ENCODE measurements at places on chromosomes 16 and 17.

DNA sequence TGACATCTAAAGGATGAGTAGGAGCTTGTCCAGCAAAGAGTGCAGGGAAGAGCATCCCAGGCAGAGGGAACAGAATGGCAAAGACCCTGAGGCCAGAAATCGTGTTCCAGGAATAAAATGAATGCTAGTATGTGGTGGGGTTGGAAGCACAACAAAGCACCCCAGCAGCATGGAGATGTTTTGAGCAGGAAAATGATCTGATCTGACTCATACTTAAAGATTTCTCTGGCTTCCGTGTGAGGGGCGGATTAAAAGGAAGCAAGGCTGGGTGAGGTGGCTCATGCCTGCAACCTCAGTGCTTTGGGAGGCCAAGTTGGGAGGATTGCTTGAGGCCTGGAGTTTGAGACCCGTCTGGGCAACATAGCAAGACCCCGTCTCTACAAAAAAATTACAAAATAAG lies 2.3 kb downstream of the SLC5A11 start:
- no peak for DNase-seq

DNA sequence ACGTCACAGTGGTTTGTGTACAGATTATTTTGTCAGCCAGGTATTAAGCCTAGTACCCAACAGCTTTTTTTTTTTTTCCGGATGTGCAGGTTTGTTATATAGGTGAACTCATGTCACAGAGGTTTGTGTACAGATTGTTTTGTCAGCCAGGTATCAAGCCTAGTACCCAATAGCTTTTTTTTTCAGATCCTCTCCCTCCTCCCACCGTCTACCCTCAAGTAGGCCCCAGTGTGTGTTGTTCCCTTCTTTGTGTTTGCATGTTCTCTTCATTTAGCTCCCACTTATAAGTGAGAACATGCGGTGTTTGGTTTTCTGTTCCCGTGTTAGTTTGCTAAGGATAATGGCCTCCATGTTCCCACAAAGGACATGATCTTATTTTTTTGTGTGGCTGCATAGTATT lies 19.9 kb downstream of the RPTOR start:
- DNase-seq = no peak

- no peak for DNase-seq
These were observed 18.1 kb downstream of the C17orf100 start for GRCh38 chr17:6669479-6670212.

GRCh38 chr17:35257208-35257659 lies 14.4 kb downstream of the SLFN5 start:
- no peak for DNase-seq

- DNase-seq = peak; percentile 61
These were observed 10.5 kb upstream of the TIMP2 start for GRCh38 chr17:78935419-78936323.

DNA sequence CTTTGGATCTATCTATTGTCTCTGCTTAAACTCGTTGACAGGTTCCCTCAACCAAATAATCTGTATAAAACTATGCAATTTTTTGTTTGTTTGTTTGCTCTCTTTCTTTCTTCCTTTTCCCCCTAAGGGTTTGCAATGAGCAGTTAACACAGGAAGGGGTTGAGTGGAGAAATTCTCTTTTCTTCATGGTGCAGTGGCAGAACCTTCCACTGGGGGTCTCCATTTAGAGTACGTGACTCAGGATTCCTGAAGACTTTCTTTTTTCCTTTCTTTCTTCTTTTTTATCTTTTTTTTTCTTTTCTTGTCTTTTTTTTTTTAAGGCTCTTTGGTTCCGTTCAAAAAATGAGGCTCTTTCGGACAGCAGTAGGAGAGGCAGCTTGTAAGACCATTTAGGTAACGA lies 19.5 kb upstream of the RBFOX1 start:
- no peak for DNase-seq

GRCh38 chr17:10513299-10514067 lies 4.9 kb downstream of the MYH1 start:
- DNase-seq = no peak

- DNase-seq = no peak
These were observed 3.2 kb downstream of the KRTAP9-9 start for GRCh38 chr17:41258406-41258805.

DNA sequence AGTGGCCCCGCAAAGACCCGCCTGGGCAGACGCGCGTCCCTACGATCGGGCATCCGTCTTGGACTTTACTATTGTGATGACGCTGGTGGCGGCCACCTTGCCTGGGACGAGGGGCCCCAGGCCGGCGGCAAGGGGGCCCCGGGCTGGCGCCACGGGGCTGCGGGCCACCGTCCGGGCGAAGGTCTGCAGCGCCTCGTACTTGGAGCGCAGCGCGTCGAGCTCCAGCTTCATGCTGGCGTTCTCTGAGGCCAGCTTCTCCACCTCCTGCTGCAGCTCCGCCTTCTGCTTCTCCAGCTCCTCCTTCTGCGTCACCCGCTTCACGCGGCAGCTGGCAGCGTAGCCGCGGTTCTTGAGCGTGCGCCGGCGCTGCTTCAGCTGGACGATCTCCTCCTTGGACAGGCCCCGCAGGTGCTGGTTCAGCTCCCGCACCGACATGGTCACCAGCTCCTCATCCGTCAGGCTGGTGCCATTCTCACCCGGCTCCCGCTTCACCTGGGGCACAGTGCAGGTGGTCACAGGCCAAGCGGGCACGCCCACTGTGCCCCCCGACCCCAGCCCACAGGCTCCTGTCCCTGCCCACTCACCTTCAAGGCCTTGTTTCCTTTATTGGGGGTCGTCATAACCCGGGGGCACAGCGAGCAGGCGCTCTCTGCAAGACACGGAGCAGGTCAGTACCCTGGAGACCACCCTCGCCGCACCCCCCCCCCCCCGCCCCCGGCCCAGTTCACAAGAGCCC lies 4.8 kb upstream of the SIRT7 start:
- DNase-seq = no peak

- DNase-seq = no peak
These were observed 300.6 kb downstream of the SEC14L1 start for GRCh38 chr17:77441130-77441920.

DNA sequence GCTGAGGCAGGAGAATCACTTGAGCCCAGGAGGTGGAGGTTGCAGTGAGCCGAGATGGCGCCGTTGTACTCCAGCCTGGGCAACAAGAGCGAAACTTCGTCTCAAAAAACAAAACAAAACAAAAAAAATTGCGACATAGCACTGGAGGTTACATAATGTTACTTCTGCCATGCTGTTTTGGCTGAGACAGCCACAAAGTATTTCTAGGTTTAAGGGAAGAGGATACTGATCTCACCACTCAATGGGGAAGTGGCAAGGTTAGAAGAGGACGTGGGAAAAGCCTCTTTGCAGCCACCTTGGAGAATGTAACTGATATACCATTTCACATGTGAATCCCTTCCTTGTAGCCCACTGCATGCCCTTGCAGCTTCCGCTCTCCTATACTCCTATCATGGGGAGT lies 131.2 kb upstream of the NLRP1 start:
- DNase-seq = no peak

- no peak for DNase-seq
These were observed 45.2 kb upstream of the GSE1 start for GRCh38 chr16:85567935-85568334.

DNA sequence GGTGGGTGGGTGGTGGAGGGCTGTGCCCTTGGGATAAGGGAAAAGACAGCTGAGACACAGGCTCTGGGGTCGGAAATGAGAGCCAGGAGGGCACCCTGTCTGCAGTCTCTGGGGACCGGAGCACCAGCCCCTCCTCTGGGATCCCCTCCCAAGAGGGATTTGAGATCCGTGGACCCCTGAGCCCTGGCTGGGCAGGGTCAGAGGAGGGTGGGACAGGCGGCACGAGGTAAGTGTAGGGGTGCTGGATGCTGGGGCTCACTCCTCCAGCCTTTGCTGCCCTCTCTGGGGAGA lies 425 bp downstream of the SGSH start:
- DNase-seq = no peak

GRCh38 chr16:58363746-58364393 lies 28.4 kb upstream of the GINS3 start:
- no peak for DNase-seq

DNA sequence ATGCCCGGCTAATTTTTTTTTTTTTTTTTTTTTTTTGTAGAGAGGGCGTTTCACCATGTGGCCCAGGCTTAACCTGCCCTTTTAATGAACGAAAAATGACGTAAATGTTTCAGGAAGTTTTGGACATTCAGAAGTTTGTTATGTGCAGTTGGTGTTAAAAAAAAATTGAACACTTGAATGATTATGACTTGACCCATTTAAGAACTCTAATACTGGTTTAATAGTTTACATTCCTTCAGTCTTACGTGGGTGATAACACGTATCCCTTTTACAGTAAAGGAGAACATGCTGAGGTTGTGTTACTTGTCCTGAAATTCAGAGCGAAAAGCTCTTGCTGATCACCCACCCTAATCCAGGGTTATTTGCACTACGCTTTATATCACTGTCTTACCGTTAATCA lies 1.7 kb downstream of the MLYCD start:
- DNase-seq = no peak

- DNase-seq = no peak
These were observed 3.0 kb upstream of the NLRC5 start for GRCh38 chr16:56986361-56986760.

- DNase-seq = no peak
These were observed 229.8 kb downstream of the CPPED1 start for GRCh38 chr16:12573730-12574383.

DNA sequence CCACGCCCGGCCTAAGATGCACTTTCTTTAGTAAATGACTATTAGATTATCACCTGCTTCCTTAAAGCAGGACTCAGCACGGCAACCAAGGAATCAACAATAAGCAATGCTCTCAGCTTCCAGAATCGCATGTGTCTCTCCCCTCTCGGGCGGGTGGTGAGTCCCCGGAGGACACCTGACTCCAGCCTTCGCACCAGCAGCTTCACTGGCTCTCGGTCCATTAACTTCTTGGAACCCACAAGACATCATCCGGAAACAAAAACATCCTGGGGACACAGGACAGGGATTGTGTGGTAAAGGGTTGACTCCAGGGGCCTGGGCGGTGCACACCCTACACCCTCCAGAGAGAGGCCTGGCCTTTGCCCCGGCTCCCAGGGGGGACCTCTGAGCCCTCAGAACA lies 22.7 kb downstream of the UTS2R start:
- no peak for DNase-seq

- no peak for DNase-seq
These were observed 6.7 kb upstream of the GSG1L start for GRCh38 chr16:28069971-28070794.

DNA sequence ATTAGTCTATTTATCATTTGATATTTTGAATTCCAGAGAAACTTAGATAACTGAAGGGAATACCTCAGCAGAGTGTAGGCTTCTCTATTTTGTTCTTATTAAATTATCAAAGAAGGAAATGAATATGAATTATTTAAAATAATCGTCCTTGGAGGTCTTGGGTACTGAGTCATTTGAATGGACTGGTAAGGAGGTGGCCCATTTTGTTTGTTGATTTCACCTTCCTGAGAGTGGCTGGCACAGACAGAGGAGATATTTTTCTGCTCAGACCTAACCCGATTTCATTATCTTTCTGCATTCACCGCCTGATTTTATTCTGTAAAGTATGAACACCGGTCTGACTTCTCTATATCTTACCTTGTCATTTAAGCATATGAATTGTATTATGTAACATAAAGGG lies 88.0 kb downstream of the USP22 start:
- DNase-seq = no peak

GRCh38 chr17:7935859-7936258 lies 3.9 kb downstream of the CNTROB start:
- DNase-seq = no peak

DNA sequence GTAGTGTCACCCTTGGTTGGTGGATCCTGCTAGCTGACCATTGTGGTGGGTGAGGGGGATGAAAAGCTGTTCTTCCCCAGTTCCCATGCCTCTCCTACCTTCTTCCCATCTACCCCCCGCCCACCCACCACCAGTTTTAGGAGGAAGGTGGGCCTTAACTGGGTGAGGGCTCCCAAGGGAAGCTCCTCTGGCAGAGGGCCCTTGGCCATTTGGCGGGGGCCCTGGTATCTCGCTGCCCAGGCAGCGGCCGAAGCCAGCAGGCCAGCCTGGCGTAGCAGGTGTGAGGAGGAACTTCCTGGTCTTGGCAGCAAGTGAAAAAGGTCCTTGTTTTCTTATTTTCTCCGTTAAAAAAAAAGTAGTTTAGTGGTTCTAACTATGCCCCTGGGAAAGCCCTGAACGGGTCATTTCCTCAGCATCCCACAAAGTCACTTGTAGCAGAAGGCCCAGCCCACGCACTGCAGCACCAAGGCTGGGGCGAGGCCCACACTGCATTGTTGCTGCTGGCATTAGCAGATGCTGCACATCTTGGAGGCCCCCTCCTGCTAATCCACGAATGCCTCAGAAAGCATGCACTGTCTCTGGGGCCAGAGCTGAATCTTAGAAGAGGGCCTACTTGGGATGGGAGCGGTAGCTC lies 72.5 kb downstream of the MPRIP start:
- DNase-seq = no peak

GRCh38 chr17:70121126-70121525 lies 46.1 kb downstream of the KCNJ16 start:
- no peak for DNase-seq

- no peak for DNase-seq
These were observed 62.3 kb upstream of the HS3ST2 start for GRCh38 chr16:22751685-22752084.

- no peak for DNase-seq
These were observed 2.9 kb downstream of the SPATA32 start for GRCh38 chr17:45258981-45259380.

- no peak for DNase-seq
These were observed 37.1 kb upstream of the MGAT5B start for GRCh38 chr17:76830987-76831715.

DNA sequence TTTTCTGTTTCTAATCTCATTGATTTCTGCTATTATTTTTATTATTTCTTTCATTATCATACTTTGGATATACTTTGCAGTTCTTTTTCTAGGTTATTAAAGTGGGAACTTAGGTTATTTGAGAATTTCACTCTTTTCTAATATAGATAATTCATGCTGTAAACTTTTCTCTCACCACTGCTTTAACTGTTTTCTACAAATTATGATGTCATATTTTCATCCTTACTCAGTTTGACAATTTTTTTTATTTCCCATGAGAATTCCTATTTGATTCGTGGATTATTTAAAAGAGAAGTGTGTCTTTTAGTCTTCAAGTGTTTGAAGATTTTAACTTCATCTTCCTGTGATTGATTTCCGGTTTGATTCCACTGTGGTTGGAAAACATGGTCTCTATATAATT lies 336.8 kb upstream of the SALL1 start:
- DNase-seq = no peak

Data from thoracic aorta (tissue), 2 donors.